ENCODE measurements at places on chromosomes 5 and 9. TPM values are rescaled to one million over a fixed set of nuclear protein-coding genes. Genes with fewer than 3 reads are reported as not detected.

The LAMC3 gene
- 23.4 TPM for total RNA-seq

The CDKN2B gene
- total RNA-seq, result 17.0 TPM

- H3K4me1 ChIP-seq, result no peaks in the 10 kb centered on the region
- no peak for DNase-seq
- H3K36me3 ChIP-seq, result no peaks in the 10 kb centered on the region
- no peak overlapping the region for H3K27ac ChIP-seq
- H3K27me3 ChIP-seq, result no peaks in the 10 kb centered on the region
These were observed 38.6 kb upstream of the SRP19 start for GRCh38 chr5:112822456-112822855.

The TAF11L5 gene
- total RNA-seq, result not detected

- H3K36me3 ChIP-seq, result no peaks in the 10 kb centered on the region
- no peak overlapping the region for H3K4me3 ChIP-seq
- no peaks in the 10 kb centered on the region for H3K4me1 ChIP-seq
- H3K27me3 ChIP-seq, result no peaks in the 10 kb centered on the region
- no peak for DNase-seq
- H3K27ac ChIP-seq, result no peak overlapping the region
These were observed 36.3 kb downstream of the CAPSL start for GRCh38 chr5:35902046-35902672.

DNA sequence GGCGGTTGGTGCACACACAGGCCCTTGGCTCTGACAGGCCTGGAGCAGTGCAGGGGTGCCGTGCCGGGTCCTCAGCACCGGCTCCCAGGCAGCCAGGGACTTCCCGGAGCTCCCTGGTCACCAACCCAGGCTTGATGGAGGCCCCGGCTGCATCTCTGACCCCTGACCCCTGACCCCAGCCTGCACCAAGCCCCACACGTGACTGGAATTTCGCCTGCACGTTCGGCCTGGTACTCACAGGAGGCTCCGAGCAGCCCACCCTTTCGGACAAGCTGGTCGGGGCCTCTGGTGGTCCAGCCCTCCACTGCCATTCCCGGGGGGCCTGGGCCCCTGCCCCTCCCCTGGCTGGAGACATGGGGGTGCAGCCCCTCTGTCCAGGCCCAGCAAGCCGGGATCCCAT is 25.4 kb upstream of the UBAC1 start:
- no peak overlapping the region for H3K4me3 ChIP-seq
- no peak for DNase-seq
- H3K36me3 ChIP-seq, result no peaks in the 10 kb centered on the region
- no peak overlapping the region for H3K27ac ChIP-seq

DNA sequence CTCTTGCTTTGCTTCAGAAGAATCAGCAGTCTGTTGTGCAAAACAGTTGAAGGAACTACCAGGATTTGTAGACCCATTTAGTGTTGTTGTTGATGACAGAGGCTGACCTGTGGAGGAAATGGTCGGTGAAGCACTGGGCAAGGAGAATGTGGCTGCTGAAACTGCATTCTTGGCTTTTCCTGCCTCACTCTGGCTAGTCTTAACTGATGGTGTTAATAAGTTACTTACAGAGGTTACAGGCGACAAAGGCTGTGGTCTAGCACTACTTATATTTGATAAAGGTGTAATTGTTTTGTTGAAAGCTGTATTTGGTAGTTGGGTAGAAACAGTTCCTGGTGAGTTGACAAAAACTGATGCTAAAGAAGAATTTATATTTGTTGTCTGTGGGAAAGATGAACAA is 31.5 kb downstream of the MLANA start:
- H3K27ac ChIP-seq, result no peak overlapping the region
- H3K27me3 ChIP-seq, result no peaks in the 10 kb centered on the region
- peaks cover 65% of the 10 kb centered on the region for H3K36me3 ChIP-seq
- no peak for DNase-seq
- H3K4me1 ChIP-seq, result no peaks in the 10 kb centered on the region

The BARHL1 gene
- total RNA-seq, result not detected

DNA sequence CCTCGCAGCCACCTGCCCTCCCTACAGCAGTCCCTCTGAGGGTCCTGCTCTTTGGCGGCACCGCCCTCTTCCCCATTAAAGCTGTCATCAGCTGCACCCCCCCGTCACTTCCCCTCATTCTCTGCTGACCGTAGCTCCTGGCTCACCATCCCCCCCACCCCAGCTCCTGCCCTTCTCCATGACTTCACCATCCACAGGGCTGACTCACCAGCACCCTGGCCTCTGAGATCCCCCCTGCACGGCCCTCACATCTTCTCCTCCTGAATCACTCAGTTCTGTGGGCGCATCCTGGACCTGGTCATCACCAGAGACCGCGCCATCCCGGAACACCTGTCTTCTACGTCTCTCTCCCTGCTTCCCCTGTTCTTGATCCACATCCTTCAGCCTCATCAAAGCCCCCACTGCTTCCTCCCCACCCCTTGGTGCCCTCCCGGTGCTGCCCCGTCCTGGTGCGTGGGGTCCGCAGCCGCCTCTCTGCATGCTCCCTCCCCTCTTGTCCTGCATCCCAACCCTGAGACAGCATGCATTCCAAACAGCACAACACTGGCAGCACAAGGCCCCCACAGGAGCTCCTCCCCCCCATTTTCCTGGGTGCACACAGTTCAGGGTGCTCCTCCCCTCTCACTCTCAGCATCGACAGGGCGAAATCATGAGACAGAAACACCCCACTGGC is 12.9 kb downstream of the FLT4 start:
- H3K4me3 ChIP-seq, result no peak overlapping the region
- DNase-seq, result peak; percentile 65
- no peaks in the 10 kb centered on the region for H3K27me3 ChIP-seq
- H3K4me1 ChIP-seq, result no peaks in the 10 kb centered on the region
- no peaks in the 10 kb centered on the region for H3K36me3 ChIP-seq

The GABBR2 gene
- total RNA-seq, result 0.89 TPM

The PIP5KL1 gene
- total RNA-seq, result 6.7 TPM

The SLC22A4 gene
- total RNA-seq, result 1.0 TPM

DNA sequence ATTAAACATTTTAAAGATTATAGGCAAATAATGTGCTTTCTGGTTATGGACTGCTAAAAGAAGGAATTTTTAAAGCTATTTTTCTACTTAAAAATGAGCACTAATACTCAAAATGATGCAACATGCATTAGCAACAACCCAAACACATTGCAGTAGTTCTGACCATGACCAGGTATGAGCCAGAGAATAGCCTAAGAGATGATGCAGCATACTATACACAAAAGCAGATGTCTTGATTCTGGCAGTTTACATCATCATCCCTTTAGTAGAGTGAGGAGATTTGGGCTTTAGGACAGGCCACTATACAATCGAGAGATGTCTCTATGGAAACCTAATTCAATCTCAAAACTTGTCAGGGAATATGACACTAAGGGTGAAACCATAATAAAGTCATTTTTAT is 307.1 kb downstream of the PRR16 start:
- no peaks in the 10 kb centered on the region for H3K36me3 ChIP-seq
- DNase-seq, result no peak
- H3K4me1 ChIP-seq, result no peaks in the 10 kb centered on the region
- no peak overlapping the region for H3K27ac ChIP-seq

- H3K4me1 ChIP-seq, result no peaks in the 10 kb centered on the region
- H3K27me3 ChIP-seq, result no peaks in the 10 kb centered on the region
- H3K4me3 ChIP-seq, result no peak overlapping the region
- H3K36me3 ChIP-seq, result no peaks in the 10 kb centered on the region
- no peak overlapping the region for H3K27ac ChIP-seq
These were observed 138.5 kb upstream of the TAF11L2 start for GRCh38 chr5:17359451-17360011.

GRCh38 chr9:101705135-101705661 is 33.2 kb downstream of the GRIN3A start:
- peak; percentile 47 for DNase-seq
- H3K36me3 ChIP-seq, result no peaks in the 10 kb centered on the region

GRCh38 chr5:159849437-159850083 is 66.7 kb upstream of the ADRA1B start:
- DNase-seq, result no peak
- no peaks in the 10 kb centered on the region for H3K36me3 ChIP-seq
- H3K27ac ChIP-seq, result no peak overlapping the region

- no peaks in the 10 kb centered on the region for H3K27me3 ChIP-seq
- no peak for DNase-seq
- H3K27ac ChIP-seq, result no peak overlapping the region
- no peaks in the 10 kb centered on the region for H3K36me3 ChIP-seq
These were observed 68.3 kb downstream of the COX7C start for GRCh38 chr5:86686046-86686445.

The ADAMTSL1 gene
- 3.1 TPM for total RNA-seq

The CDH6 gene
- 13.2 TPM for total RNA-seq

Data from left lung (tissue), 14 donors.